ENCODE measurements at places on chromosomes 1 and 21.

DNA sequence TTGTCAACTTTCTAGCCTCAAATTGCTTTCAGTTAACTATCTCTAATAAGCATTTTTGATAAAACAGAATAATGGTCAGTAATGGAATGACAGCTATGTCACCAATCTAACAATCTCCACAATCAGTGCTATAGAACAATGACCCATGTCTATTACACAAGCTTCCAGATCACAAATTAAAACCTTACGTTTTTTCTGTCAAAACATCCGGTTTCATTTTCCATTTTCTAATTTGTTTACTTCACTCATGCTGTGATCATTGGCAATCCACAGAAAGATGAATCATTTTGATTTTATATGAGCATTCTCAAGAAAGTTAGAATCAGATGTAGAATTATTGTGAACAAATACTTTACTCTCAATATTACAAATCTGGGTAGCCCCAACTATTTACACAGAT, 80.3 kb downstream of the KCNT2 start:
- H3K4me3 ChIP-seq: no peak overlapping the region
- H3K4me1 ChIP-seq: no peaks in the 10 kb centered on the region
- no peaks in the 10 kb centered on the region for H3K27me3 ChIP-seq
- no peak for DNase-seq

GRCh38 chr1:206070627-206071304, 17.8 kb downstream of the RHEX start:
- no peaks in the 10 kb centered on the region for H3K27me3 ChIP-seq
- peaks cover 6% of the 10 kb centered on the region for H3K4me1 ChIP-seq
- no peak overlapping the region for H3K27ac ChIP-seq
- H3K4me3 ChIP-seq: no peak overlapping the region

DNA sequence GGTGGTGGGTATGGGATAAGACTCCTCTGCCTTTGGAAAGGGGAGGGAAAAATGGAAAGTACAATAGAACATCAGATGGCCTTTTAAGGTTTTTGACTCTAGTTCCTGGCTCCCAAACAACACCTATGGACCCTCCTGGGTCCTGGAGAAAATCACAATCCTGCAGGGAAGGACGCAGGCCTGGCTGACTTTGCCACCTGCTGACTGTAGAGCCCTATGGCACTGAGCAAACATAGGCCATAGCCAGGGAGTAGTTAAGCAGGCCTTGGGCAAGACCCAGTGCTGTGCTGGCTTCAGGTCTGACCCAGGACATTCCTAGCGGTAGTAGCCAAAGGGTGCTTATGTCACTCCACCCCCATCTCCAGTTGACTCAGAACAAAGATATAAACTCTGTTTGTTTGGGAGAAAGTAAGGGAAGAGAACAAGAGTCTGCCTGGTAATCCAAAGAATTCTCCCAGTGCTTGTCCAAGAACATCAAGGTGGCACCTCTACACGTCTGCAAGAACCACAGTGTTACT, 149.0 kb downstream of the SLC44A5 start:
- no peaks in the 10 kb centered on the region for H3K36me3 ChIP-seq

DNA sequence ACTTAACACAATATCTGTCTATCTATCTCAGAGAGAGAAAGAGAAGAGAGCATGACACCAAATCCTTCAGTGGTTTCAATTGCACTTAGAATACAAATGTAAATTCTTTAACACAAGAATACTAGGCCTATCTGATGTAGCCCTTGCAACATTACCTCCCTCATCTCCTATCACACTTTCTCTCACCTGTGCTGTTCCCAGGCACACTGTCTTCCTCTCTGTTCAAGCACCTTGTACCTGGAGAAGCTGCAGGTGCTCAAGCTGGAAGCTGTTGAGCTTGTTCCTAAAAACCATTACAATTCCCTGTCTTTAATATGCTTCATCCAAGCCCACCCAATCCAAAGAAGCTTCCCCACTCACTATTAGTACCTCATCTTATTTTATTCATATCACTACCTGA, 97.0 kb downstream of the GDAP2 start:
- no peak for DNase-seq
- no peaks in the 10 kb centered on the region for H3K36me3 ChIP-seq
- H3K4me3 ChIP-seq: no peak overlapping the region
- H3K4me1 ChIP-seq: no peaks in the 10 kb centered on the region
- H3K27ac ChIP-seq: no peak overlapping the region

DNA sequence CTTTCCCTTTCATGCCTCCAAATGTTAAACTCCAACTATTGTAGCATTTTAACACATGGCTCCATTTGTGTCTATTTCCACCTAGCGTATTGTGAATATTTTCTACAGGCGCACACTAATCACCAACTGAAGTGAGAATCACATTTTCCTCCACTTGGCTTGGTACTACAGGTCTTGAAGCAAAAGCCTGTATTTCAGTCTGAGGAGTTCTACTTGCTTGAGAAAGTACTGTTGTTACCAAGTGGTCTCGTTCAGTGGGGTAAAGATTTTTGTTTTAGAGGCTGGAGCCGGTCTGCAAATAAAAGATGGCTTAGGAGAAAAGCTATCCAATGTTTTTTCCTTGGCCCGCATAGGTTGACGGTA, 550 bp upstream of the PTBP2 start:
- H3K27ac ChIP-seq: peak overlapping the region; percentile 94
- peaks cover 18% of the 10 kb centered on the region for H3K36me3 ChIP-seq
- peak overlapping the region; percentile 97 for H3K4me3 ChIP-seq

- no peak overlapping the region for H3K4me3 ChIP-seq
- no peaks in the 10 kb centered on the region for H3K4me1 ChIP-seq
- no peaks in the 10 kb centered on the region for H3K36me3 ChIP-seq
- no peak overlapping the region for H3K27ac ChIP-seq
- no peak for DNase-seq
Measured at GRCh38 chr1:110225212-110225611, 15.1 kb downstream of the KCNC4 start.

DNA sequence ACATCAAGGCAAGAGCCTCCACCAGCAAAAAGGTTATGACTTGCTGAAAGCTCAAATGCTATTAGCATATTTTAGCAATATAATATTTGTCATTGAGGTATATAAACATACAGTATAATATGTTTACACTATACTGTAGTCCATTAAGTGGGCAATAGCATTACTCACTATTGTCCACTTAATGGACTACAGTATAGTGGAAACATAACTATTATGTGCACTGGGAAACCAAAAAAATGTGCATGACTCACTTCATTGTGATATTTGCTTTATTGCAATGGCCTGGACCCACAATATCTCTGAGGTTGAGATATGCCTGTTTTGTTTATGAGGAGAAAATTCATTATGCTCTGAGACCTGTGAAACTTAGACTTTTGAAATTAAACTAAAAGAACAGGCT, 300.0 kb downstream of the BARHL2 start:
- no peak overlapping the region for H3K4me3 ChIP-seq
- no peaks in the 10 kb centered on the region for H3K36me3 ChIP-seq
- no peaks in the 10 kb centered on the region for H3K27me3 ChIP-seq

DNA sequence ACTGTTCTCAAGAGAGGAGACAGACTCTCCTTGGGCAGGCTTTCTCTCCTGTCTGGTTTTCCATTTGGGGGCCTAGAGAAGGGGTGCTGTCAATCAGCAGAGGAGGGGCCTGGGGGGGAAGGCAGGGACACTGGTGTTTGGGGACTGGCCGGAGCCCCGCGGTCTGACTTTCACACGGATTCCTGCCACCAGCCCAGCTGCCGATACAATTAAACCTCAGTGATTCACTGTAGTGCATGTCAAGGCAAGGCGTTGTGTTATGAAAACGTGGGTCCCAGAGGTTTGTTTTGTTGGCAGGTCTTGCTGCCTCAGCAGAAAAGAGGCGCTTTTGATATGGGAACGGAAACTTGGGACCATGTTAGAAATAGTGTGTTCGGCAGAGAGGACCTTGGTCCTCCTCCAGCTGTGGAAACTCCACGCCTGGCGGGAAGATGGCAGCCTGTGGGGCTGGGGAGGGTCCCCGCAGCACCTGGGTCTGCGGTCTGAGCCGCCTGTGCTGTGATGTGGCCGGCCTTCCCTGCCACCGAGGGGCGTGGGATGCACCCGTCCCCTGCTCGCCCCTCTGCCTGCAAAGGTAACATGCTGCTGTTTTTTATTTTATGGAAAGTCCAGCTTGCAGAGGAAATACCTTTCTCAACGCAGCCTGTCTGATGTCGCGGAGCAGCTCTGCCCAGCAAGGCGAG, 47.6 kb downstream of the SPSB1 start:
- no peak overlapping the region for H3K4me3 ChIP-seq
- H3K36me3 ChIP-seq: no peaks in the 10 kb centered on the region
- no peak for DNase-seq
- no peak overlapping the region for H3K27ac ChIP-seq
- H3K27me3 ChIP-seq: no peaks in the 10 kb centered on the region

GRCh38 chr21:46357684-46358425, 33.9 kb downstream of the PCNT start:
- no peak overlapping the region for H3K27ac ChIP-seq
- H3K4me3 ChIP-seq: no peak overlapping the region
- no peaks in the 10 kb centered on the region for H3K36me3 ChIP-seq
- H3K27me3 ChIP-seq: no peaks in the 10 kb centered on the region
- no peaks in the 10 kb centered on the region for H3K4me1 ChIP-seq

- no peaks in the 10 kb centered on the region for H3K36me3 ChIP-seq
- H3K27me3 ChIP-seq: no peaks in the 10 kb centered on the region
- no peak overlapping the region for H3K27ac ChIP-seq
- DNase-seq: no peak
Measured at GRCh38 chr1:78070758-78071157, 25.0 kb downstream of the GIPC2 start.

- no peaks in the 10 kb centered on the region for H3K36me3 ChIP-seq
- no peak overlapping the region for H3K27ac ChIP-seq
- peaks cover 14% of the 10 kb centered on the region for H3K4me1 ChIP-seq
Measured at GRCh38 chr1:170590921-170591705, 59.1 kb downstream of the GORAB start.

DNA sequence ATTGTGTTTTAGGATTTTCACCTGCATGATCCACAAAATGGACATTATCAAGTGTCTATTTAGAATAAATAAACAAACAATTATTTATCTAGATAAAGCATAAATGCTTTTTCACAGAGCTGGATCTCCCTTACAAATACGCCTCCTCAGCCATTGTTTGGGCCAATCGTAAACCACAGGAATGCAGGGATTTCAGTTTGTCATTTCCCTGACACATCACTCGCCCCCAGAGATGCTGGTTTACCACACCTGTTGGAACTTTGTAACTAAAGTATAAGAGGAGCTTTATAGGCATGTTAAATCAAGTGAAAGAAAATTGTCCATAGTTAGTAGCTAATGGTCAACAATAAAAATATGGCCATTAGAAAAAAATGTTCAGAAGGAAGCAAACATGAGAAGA, 40.3 kb downstream of the GPR88 start:
- H3K27me3 ChIP-seq: no peaks in the 10 kb centered on the region
- DNase-seq: no peak
- H3K4me3 ChIP-seq: no peak overlapping the region
- no peak overlapping the region for H3K27ac ChIP-seq

DNA sequence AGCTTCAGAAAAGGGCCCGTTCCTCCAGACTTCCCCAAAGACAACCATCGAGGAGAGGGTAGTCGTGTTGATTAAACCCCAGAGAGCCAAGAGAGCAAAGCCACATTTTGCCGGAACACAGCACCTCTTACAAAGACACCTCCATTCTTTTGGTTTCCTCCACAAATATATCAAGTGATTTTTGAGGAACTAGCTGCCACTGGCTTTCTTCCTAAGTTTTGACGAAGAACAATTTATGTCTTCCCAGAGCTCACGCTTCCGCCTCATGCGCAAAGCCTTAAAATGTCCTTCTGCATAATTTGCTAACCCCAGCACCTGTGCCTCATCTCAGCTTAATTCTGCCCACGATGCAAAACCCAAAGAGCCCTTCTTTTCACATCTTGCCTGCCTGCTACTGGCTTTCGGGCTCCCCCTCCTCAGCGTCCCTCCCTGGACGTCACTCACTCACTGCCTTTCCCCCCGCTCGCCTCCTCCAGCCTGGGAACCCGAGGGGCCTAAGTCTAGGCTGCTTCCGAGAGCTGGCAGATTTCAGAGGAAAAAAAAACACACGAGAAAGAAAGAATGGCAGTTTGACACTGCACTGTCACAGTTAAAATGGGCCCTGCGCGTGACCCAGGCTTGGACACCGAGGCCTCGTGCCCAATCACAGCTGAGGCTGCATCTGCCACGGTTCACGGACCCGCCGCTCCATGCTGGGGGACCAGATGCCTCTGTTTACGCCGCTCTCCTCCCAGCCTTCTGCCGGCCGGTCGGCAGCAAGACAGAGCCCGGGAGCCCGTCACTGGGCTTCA, 77.6 kb upstream of the IFNAR2 start:
- no peak overlapping the region for H3K4me3 ChIP-seq
- DNase-seq: no peak
- no peaks in the 10 kb centered on the region for H3K4me1 ChIP-seq
- no peaks in the 10 kb centered on the region for H3K36me3 ChIP-seq

DNA sequence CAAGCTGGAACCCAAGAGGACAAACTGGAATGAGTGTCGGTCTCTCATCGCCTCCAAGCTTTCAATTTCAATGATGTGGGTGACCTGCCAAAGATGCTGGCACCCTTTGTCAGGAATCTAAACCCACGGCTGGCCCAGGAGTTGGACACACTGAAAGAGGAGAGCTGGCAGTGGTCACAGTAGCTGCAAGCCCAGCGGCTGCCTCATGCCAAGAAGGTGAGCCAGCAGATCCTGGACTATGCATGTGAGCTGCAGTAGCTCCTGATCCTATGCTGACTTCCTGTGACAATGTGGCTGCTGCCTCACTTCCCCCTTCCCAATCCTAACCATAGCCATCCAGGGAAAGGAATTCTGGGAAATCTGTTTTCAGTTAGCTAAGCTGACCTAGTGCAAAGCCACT, 117.0 kb upstream of the VAV3 start:
- H3K27me3 ChIP-seq: no peaks in the 10 kb centered on the region
- H3K36me3 ChIP-seq: no peaks in the 10 kb centered on the region
- H3K4me3 ChIP-seq: no peak overlapping the region
- peaks cover 15% of the 10 kb centered on the region for H3K4me1 ChIP-seq

- no peak overlapping the region for H3K27ac ChIP-seq
- no peak for DNase-seq
- no peaks in the 10 kb centered on the region for H3K27me3 ChIP-seq
- H3K4me3 ChIP-seq: no peak overlapping the region
- H3K4me1 ChIP-seq: peaks cover 23% of the 10 kb centered on the region
Measured at GRCh38 chr1:167197236-167197635, 23.4 kb upstream of the POU2F1 start.

DNA sequence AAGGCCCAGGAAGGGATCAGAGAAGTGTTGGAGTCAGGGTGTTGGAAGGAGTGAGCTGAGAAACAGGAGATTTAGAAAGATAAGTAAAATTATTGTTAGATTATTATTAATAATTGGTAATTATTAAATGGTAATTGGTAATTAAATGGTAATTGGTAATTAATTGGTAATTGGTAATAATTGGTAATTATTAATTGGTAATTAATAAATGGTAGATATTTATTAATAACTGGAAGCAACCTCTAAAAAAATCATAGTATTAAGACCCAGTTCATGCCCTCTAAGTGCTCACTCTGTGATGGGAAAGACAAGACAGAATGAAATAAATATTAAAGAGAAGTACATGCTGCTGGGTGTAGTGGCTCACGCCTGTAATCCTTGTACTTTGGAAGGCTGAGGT, 13.8 kb upstream of the EPS15 start:
- DNase-seq: no peak
- no peaks in the 10 kb centered on the region for H3K36me3 ChIP-seq
- peaks cover 10% of the 10 kb centered on the region for H3K4me1 ChIP-seq
- H3K27ac ChIP-seq: no peak overlapping the region
- H3K27me3 ChIP-seq: no peaks in the 10 kb centered on the region
